SJCRH30 (cell line): ENCODE measurements at places on chromosomes 5 and 9. TPM values are rescaled to one million over a fixed set of nuclear protein-coding genes. Genes with fewer than 3 reads are reported as not detected.

The GNG10 gene
- total RNA-seq, result 188 and 190 TPM in 2 replicates

The PPP2R2B gene
- total RNA-seq, result 0.04 TPM in 1 of 2 replicates, not detected in the other

The PCDHA1 gene
- not detected in 2 replicates for total RNA-seq

The RNF180 gene
- total RNA-seq, result 0.41 and 0.65 TPM in 2 replicates

The NR5A1 gene
- not detected in 2 replicates for total RNA-seq

The FOXD1 gene
- 10.5 and 10.9 TPM in 2 replicates for total RNA-seq

The RPL35 gene
- total RNA-seq, result 3,495 and 5,082 TPM in 2 replicates
